ENCODE measurements at places on chromosomes 1 and 21. TPM values are rescaled to one million over a fixed set of nuclear protein-coding genes. Genes with fewer than 3 reads are reported as not detected.

DNA sequence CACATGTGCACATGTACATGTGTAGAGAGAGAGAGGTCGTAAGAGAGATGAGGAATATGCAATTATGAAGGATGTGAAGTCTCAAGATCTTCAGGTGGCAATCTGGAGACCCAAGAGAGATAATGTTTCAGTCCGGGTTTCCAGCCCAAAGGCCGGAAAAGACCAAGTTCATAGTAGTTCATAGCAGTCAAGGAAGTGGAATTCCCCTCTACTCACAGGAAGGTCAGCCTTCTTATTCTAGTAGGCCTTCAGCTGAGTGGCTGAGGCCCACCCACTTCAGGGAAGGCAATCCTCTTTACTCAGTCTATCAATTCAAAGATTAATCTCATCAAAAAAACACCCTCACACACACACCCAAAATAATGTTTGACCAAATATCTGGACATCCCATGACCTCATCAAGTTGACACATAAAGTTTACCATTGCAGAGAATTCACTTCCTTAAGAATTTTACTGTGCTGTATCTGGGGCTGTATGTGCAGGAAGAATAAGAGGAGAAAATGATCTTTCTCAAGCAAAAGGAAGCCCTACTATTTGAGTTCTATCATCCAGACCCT, 114.6 kb downstream of the TNFSF18 start:
- DNase-seq = no peak

DNA sequence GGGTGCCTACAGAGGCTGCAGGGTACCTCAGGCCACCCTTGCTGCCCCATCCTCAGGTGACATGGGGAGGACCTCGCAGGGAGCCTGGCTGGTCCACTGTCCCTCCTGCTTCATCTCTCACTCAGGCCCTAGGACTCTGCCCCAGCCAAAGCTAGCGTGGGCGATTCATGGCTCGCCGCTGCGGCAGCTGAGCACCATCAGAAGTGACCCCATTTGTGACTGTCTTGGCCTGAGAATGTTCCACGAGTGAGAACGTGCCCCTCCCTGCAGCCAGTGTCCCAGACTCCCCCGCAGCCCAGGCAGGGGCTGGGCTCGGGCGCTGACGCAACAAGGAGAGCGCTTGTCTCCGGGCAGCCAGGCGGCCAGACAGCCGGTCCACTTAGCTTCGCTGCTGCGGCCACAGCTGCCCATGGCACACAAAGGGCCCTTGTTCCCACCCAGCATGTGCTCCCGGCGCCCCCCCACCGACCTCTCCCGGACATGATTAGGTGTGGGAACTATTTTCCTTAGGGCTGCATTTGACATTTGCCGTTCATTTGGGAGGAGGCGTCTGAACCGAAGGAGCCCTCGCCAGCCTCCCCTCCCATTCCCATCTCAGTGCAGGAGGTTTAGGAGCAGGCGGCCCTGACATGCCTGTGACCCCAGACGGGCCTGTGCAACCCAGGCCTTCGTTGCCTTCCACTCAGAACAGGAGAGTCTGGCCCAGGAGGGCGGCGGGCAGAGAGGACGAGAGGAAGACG, 19.3 kb upstream of the POFUT2 start:
- DNase-seq = peak; percentile 97

Gene LENEP
- not detected for total RNA-seq

Gene PRKCZ
- 0.56 TPM for total RNA-seq

GRCh38 chr21:10464975-10465374, 56.4 kb upstream of the TPTE start:
- DNase-seq = no peak

Gene IFI16
- total RNA-seq = 63.8 TPM

Gene MPZL1
- total RNA-seq = 57.9 TPM

DNA sequence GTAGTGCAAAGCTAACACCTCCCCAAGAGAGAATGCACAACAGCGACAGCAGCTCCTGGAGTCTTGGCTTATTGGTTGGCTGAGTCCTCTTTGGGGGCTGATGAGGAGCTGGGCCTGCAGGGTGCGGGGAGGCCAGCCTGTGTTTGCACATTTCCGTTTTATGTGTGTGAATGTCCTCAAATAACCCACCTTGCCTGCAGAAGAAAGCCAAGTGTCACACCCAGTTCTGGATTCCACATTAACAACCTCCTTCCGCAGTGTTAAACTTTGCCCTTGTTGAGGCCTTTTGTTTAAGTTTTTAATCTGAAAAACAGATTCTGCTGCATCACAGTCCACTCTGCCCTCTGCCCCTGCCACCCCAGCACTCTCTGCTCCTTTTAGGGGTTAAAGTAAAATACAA, 274.5 kb downstream of the TM2D1 start:
- no peak for DNase-seq

Gene RCAN1
- total RNA-seq = 28.3 TPM

DNA sequence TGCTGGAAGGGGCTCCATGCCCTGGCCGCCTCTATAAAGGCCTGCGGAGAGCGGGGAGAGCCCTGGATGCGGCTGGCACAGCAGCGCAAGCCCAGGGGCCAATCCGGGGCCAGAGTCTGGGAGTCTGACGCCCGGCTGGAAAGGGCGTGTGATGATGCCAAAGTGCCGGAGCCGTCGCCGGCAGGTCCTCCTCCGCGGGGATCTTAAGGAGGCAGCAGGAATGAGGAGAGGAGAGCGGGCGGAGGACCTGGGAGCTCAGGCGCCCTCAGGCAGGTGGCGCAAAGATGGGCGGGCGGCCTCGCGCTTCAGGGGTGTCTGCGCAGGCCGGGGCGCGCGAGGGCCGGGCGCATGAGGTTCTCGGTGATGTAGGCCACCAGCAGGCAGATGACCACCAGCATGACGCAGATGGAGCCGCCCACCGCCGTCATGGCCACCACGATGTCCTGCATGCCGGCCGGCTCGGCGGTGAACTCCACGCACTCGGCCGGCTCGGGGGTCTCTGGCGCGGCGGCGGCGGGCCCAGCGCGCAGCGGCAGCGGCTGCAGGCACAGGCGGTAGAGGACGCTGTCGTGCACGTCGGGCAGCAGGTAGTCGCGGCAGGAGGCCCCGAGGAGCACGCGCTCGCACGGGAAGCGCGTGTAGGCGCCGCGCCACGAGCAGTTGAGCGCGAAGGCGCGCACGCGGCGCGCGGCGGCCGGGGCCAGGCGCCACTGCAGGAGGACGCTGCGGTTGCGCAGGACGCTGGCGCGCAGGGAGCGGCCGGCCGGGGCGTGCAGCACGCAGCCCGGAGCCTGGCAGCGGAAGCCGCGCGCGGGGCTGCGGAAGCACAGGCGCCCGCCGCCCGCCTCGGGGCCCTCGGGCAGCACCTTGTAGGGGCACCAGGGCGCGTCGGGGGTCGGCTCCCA, 653 bp downstream of the FNDC10 start:
- no peak for DNase-seq

DNA sequence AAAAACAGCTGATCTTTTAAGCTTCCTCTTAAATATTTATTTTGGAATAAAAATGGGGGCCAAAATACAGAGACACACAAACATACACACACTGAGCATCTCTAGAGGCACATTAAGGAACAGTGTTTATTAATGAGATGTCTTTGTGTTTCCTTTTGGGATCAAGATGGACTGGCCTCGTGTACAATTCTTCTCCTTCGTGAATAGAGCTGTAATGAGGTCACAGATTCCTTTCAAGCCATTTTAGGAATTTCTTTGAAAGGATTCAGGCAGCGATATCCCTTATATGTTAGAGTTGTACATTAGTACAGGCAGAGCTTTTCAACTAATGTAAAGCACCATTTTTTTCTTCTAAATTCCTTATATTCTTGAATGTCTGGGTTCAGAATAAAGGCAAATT, 295.7 kb downstream of the CHRM3 start:
- DNase-seq = no peak

DNA sequence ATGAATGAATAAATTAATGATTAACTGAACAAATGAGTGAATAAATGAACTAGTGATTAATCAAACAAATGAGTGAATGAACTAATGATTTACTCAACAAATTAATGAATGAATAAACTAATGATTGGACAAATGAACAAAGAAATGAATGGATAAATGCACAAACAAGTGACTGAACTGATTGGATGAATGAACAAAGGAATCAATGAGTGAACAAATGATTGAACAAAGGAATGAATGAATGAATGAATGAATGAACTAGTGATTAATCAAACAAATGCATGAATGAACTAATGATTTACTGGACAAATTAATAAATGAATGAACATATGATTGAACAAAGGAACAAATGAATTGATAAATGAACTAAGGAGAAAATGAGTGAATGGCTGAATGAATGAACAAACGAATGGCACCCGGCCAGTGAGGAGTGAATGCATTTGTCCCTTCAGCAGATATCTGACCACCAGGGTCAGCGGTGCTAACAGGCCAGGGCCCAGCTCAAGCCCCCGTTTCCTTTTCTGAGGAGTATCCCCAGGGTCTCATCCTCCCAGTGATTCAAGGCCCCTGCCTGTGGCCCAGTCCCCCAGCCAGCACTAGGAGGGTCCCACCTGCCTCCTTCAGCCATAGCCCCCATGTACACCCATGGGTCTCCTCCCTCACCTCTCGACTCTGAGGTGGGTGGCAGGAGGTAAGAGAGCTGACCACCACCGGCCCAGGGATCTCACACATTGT, 49.9 kb downstream of the WNT9A start:
- peak; percentile 2 for DNase-seq

- no peak for DNase-seq
These were observed 116.7 kb downstream of the LACTBL1 start for GRCh38 chr1:22855668-22856606.

DNA sequence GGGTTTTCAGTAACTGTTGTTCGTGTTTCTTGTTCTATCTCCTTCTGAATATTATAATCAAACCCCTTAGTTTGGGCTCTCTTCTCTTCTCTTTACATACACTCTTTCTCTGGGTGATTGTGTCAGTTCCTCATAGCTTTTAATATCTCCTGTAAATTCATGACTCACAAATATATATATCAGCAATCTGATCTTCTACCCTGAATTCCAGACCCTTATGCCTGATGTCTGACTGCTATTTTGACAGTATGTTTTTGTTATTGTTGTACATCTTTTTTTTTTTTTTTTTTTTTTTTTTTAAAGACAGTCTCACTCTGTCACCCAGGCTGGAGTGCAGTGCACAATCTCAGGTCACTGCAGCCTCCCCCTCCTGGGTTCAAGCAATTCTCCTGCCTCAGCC, 70.8 kb upstream of the MPC2 start:
- DNase-seq = no peak

- no peak for DNase-seq
These were observed 46.6 kb downstream of the RGS7 start for GRCh38 chr1:241310451-241310850.
